ENCODE measurements at places on chromosomes 13 and 19.
A peak's percentile ranks its signal among the peaks of the same experiment; 100 is the strongest.

GRCh38 chr19:14614099-14614412 is 31.2 kb downstream of the CLEC17A start:
- DNase-seq = no peak

DNA sequence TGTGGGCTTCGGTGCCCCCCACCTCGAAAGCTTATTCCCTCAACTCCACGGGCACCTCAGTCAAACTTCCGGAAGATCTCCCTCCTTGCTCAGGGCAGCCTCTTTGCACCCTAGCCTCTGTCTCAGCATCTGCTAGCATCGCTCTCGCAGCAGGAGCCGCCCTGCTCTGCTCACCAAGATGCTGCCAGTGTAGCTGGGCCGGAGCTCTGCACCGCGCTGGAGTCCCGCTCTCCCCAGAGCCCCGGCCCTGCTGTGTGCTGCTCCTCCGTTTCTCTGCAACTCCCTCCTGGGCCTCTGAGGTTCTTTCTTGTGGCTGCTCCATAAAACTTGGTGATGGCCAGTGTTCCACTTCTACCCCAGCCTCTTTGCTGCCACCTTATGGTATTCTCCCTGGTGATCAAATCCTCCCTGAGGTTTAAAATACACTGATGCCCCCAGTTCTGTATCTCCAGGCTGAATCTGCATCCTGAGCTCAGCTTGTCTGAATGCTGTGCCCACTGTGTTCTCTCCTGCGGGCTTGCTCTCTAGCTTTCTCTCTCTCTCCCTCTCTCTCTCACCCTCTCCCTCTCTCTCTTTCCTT is 198.0 kb downstream of the UQCRFS1 start:
- DNase-seq = no peak

- DNase-seq = no peak
These were observed 15.7 kb upstream of the ZNF329 start for GRCh38 chr19:58166268-58166667.

DNA sequence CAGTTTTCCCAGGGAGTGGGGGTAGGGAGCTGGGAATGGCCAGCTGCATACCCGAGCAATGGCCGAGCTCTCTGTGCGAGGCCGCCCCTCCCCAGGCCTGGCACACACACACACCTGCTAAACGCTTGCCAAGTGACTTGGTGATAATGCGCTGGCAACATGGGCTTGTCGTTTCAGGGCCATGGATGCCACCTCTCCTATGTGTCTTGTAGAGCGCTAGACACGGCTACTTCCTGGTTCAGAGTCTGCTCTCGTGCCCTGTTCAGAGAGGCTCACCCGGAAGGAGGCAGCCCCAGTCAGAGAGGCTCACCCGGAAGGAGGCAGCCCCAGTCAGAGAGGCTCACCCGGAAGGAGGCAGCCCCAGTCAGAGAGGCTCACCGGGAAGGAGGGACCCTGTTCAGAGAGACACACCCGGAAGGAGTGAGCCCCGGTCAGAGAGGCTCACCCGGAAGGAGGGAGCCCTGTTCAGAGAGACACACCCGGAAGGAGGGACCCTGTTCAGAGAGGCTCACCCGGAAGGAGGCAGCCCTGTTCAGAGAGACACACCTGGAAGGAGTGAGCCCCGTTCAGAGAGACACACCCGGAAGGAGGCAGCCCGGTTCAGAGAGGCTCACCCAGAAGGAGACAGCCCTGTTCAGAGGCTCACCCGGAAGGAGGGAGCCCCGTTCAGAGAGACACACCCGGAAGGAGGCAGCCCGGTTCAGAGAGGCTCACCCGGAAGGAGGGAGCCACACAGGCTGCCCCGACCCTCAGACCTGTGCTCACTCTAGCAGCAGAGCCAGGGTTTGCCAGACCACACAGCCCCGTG is 4.2 kb downstream of the ADPRHL1 start:
- DNase-seq = peak; percentile 66

DNA sequence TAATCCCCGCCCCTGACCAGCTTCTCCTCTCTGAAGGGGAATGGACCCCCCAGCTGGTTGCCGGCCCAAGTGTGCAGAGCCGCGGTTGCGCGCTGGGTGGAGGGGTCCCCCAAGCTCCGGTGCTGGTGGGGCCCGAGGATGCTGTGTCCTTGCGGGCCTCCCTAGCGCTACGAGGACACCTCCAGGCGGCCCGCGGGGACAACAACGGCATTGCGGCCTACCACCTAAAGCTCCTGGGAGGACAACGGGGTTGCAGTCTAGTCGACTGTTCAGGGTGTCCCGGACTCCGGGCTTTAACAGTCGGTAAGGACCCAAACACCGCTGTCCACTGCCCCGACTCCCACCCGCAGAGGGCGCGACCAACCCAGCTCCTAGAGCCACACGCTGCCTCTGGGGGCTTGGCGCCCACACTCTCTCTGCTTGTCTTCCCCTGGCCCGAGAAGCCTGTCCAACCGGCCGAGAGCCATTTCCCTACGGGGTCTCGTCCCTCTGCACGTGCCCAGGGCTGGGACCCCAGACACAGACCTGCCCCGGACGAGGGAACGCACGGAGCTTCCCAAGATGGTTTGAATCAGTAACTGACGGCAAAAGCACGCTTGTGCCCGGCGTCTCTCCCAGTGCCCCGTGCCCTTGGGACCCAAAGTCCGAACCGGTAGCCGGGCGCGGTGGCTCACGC is 927 bp upstream of the SDHAF1 start:
- DNase-seq = peak; percentile 27

DNA sequence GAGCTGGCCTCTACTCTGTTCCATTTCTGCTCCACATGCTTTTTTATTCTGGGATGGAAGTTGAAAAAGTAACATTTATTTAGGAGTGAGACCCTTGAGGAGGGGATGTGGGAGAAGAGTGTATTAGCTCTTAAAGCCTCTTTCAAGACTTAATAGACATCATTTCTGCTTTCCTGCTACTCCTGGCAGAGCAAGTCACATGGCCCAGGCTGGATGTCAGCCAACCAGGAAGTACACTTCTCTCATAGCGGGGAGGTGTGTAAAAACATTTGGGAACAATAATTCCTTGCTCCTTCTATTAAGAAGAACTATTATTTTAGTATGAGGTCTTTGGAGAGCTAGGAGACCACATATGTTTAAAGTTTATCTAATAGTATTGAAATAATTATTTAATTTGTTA is 40.6 kb upstream of the FAM216B start:
- DNase-seq = peak; percentile 4

DNA sequence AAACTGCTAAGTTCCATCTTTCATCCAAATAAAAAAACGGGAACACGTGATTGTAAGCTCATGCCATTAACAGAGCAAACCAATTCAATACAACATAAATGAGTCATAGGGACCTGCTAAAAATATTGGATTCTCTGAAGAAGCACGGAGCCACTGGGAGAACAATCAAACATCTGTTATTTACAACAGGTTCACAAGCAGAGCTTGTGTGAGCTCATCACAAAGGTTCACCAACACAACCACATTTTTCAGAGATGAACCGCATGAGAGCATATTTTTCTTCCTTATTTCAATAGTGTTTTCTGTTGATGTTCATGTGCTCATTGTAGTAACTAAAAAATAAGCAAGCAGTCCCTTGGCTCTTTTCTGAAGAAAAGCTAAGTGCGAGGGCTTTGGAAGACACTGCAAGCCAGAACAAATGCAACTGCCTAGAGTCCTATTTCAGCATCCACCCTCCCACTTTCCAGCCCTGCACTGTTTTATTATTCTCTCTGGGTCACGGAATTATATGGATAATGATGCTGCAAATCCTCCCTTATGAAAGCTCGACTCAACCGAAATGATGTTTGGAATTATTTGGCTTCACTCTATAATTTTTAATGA is 545.8 kb downstream of the LIG4 start:
- DNase-seq = no peak

- DNase-seq = no peak
These were observed 12.0 kb upstream of the CYP2A13 start for GRCh38 chr19:41076286-41076685.

GRCh38 chr19:37329686-37330085 is 41.2 kb upstream of the ZNF527 start:
- DNase-seq = no peak

DNA sequence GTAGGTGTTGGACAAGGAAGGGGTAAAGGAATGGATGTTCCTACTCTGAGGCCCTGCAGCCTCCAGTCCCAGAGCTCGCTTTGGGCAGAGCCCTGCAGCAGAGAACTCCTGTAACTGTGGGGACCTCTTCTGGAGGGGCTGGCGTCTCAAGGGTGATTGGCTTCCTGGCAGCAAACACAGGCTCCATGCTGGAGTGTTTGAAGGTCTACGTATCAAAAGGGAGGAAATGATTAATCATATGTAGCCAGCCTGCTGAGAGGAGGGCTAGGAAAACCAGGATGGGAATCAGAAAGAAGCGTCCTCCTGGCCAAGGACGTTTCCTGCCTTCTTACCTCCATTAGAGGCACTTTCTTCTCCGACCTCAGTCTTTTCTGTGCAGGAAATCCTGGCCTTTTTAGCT is 208.5 kb downstream of the TSHZ3 start:
- DNase-seq = no peak

Data from natural killer cell (primary cell).